ENCODE measurements at places on chromosomes 3 and 15. TPM values are rescaled to one million over a fixed set of nuclear protein-coding genes. Genes with fewer than 3 reads are reported as not detected.

GRCh38 chr3:97793420-97794019 lies 28.3 kb upstream of the CRYBG3 start:
- DNase-seq, result peak; percentile 16

DNA sequence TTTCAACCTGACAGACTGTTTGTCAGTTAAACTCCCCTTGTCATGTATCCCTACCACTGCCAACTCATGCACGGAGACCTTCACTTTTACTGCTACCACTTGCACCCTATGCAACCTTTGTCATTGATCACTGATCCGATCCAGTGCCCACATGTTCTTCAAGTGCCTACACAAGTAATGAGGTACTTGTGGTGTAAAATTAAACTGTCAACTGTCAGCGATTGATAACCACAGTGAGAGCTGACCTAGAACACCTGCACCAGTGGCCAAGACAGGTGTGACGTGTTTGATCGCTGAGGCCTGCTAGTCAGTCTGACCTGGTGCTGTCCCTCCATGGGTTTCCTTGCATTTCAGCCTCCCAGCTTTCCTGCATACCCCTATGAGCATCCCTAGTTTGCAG lies 55.6 kb downstream of the MECOM start:
- DNase-seq, result no peak

The WDR6 gene
- total RNA-seq, result 111 TPM

- DNase-seq, result no peak
These were observed 28.2 kb upstream of the NOX5 start for GRCh38 chr15:68986322-68986721.

The USP3 gene
- 68.9 TPM for total RNA-seq

DNA sequence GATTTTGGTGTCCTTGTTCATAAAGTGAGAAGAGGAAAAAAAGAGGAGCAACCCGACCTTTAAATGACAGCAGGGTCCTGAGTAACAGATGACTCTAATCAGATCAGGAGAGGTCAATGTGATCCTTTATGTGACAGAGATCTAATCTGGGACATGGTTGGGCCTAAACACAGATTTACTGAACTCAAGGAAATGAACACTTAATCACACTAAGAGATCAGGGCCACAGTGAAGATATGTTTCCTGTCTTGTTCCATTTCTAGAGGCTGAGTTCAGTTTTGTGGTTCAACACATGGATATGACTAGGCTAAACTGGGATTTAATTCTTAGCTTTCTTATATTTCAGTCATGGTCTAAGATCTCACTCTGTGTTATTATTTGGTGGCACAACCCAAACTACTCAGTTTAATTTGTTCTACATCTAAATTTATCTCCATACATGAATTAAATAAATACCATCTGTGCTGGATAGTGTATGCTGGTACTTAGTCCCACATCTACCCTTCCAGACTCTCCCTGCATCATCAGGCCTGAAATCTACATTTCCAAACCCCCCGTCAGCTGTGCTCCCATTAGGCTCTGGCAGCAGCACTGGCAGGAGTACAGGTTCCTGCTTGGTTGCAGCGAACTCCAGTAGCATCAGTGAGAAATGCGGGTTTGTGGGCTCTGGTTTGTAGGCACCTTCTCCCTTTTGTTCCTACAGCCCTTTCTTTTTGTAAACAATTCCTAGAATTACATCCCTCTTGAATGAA lies 22.6 kb downstream of the SFMBT1 start:
- DNase-seq, result no peak

DNA sequence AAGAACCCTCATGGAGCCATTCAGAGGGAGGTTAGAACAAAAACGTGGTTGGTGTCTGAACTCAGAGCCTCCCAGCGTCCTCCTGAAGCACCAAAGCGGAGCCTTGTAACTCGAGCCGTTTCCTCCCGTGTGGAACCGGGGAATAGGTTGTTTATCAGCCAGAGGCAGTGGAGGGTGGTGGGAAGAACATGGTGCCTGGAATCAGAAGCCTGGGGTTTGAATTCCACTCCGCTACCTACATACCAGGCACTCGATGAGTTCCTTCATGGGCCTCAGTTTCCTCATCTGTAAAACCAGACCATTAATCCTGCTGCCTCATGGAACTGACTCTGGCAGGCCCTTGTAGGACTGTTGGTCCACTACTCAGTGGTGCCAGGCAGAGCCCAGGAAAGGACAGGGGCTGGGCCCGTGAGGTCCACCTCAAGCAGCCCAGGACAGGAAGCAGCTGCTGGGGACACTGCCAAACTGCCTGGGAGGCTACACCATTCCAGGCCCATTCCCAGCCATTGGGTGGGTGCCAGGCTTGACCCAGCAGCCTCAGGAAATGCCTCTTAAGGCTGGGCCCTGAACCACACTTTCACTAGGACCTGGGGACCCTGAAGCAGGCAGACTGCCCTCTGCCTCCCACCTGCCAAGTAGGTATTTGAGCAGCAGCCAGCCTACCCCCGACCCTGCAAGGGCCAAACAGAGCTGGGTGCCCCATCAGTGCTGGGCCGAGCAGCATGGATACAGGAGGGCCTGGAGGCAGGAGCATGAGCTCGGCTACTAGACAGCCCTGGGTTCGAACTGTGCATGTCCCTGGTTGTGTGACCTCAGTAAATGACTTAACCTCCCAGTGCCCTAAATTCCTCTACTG lies 33.4 kb downstream of the PRKCD start:
- DNase-seq, result no peak

The CCDC39 gene
- 0.82 TPM for total RNA-seq

DNA sequence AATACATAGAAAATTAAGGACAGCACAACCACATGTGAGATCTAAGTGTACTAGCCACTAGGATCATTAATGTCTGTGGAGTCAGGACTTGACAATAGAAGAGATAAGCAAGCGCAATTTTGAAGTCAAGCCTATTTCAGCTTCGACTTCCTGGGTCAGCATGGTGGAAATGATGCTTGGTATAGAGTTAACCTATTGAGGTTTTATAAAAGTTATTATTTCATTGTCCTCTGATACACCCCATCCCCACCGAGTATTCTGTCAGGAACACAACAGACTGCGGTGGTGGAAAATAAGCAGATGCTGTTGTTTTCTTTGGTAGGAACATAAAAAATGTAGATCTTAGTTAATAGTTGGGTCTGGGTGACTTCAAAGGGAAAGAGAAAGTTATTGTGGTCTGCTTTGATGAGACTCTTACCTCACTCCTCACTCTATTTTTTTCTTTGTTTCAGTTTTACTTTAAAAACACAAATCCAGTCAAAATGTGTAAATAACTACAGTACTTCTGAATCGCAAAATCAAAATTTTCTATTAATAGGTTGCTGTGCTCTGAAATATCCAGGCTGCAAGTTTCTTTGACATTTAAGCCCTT lies 82.1 kb downstream of the IL5RA start:
- DNase-seq, result no peak

DNA sequence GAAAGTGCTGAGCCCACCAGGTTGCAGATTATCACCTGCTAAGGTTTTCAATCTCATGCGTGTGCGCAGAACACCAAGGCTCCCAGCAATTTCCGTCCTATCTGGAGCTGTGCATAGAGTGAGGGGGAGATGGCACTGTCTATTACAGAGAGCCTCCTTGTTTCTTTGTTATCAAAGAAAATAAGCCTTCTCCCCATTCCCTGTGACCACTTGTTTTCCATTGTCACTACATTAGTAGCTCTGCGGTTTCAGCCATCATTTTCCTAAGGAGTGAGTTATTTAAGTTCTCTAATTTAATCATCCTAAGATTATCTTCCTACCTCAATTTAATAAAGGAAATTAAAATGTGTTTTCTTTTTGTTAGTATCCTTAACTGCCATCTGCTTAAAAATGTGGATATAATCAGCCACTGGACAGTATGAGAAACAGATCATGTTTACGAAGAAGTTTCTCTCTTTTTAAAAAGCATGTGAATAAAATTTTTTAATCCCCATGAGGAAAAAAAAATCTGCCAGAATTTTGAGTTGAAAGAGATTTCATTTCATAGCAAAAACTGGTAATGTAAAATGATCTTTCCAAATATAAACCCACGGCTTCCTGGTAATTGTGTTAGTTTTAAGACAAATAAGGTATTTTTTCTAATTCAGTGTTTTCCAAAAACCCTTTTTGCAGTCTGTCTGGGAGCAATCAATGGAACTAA lies 172.3 kb upstream of the UBE2E1 start:
- DNase-seq, result no peak

The CPNE4 gene
- 14.7 TPM for total RNA-seq

The DNAJC17 gene
- 15.5 TPM for total RNA-seq

The CHDH gene
- 1.2 TPM for total RNA-seq

The ACTC1 gene
- total RNA-seq, result 0.41 TPM

- DNase-seq, result no peak
These were observed 104.1 kb upstream of the GOLGA8J start for GRCh38 chr15:29978411-29979382.

- DNase-seq, result no peak
These were observed 37.2 kb downstream of the MGLL start for GRCh38 chr3:127784865-127785710.

DNA sequence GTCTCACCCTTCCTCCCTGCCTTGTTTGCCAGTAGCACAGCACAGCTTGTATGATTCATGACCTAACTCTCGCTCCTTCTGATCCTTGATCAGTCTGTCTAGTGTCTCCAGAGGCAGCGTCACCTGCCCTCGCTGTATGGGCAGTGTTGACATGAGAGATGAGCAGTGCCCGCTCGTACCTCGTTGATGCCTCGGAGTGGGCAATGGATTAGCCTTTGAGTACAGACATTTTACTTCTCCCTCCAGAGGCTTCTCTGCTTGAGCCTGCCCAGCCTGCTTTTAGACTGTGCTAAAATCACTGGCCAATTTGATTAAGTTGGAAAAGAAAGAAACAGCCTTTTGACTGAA lies 569.0 kb downstream of the NTRK3 start:
- DNase-seq, result no peak

DNA sequence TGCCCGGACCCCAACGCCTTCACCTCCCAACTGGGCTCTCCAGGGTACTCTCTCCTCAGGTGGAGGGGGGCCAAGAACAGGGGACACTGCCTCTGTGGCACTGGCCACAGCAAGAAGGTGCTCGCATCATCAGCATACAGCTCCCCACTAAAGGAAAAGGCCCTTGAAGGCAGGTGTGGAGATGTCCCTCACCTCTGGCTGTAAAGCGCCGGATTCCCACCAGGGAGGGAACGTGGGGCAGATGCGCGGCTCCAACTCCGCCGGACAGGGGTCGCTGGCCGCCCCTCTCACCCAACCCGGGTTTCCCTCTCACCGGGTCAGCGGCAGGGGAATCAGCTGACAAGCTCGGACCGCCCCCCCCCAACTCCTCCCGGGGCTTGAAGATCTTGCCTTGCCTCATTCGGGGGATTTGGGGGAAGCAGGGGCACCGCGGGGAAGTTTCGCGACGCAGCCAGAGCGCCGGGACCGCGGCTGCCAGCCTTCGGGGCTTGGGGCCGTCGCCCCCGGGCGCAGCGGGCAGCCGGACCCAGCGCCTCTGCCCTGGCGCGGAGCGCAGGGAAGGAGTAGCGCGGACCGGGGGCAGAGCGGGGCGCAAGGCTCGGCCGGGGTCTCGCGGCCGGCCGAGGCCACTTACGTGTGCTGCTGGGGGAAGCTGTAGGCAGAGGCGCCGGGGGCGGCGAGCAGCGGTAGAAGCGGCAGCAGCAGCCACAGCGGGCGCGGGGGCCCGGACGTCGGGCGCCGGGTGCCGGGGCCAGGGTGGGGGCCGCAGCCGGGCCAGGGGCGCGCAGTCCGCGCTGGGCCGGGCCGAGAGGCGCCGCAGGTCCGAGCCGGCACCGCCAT lies 630 bp downstream of the CACNA2D2 start:
- peak; percentile 44 for DNase-seq

GRCh38 chr3:174822320-174822719 lies 36.8 kb upstream of the NAALADL2 start:
- no peak for DNase-seq

- DNase-seq, result no peak
These were observed 27.7 kb upstream of the VPS33B start for GRCh38 chr15:91050128-91050455.

The SLC49A4 gene
- total RNA-seq, result 20.0 TPM

GRCh38 chr3:8619548-8619947 lies 25.1 kb downstream of the SSUH2 start:
- no peak for DNase-seq

DNA sequence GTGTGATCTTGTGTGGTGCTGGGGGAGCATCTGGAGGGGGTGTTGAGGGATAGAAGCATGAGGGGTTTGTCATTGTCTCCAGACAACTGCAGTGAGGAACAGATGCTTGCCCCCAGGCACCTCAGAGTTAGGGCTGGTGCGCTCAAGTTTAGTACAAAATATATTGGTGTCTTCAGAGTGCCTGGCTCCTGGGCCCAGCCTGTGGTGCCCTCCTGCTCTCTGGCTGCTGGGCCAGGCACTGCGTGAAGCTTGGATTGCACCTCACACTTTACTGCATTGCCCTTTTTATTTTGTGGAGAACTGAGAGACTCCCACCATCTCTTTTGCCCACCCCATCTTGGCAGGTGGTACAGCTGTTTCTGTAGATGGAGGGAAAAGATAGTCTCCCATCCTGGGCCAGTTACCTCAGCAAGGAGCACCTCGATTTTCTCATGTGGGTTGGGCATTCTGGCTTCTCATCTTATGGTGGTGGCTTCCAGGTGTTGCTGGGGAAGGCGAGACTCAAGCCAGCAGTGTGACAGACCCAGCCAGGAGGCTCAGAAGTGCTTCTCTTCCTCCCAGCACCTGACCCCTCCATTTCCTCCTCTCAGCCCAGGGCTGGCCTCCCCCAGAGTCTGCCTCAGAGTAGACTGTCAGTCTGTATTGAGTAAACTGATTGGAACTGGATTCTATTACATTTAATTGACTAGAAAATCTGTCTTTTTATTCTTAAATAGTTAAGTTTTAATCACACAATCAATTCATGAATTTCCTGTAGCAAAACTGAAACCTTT lies 140.5 kb downstream of the DNAJB8 start:
- no peak for DNase-seq

GRCh38 chr3:197682713-197683112 lies 54.0 kb downstream of the RUBCN start:
- no peak for DNase-seq

DNA sequence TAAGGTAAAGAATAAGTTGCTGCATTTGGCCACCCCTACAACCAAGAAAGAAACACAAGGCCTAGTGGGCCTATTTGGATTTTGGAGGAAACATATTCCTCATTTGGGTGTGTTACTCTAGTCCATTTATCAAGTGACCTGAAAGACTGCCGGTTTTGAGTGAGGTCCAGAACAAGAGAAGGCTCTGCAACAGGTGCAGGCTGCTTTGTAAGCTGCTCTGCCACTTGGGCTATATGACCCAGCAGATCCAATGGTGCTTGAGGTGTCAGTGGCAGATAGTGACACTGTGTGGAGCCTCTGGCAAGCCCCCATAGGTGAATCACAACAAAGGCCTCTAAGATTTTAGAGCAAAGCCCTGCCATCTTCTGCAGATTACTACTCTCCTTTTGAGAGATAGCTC lies 491.3 kb downstream of the TAFA4 start:
- no peak for DNase-seq

The SAMD7 gene
- not detected for total RNA-seq

The WNT7A gene
- 15.1 TPM for total RNA-seq

GRCh38 chr3:46614431-46614830 lies 2.1 kb downstream of the FAM240A start:
- no peak for DNase-seq

- peak; percentile 93 for DNase-seq
These were observed at the start of gene SCAP for GRCh38 chr3:47475570-47476329. Gene SCAP, minus strand, starts transcription at chr3:47475941. Its CDS starts 32,948 bp downstream, at chr3:47442993.

- no peak for DNase-seq
These were observed 163.9 kb downstream of the SMAD6 start for GRCh38 chr15:66865622-66866611.

Data from frontal cortex (tissue), 4 donors.